Omental fat pad (tissue), 4 donors: ENCODE measurements at places on chromosomes 4 and X. TPM values are rescaled to one million over a fixed set of nuclear protein-coding genes. Genes with fewer than 3 reads are reported as not detected.

DNA sequence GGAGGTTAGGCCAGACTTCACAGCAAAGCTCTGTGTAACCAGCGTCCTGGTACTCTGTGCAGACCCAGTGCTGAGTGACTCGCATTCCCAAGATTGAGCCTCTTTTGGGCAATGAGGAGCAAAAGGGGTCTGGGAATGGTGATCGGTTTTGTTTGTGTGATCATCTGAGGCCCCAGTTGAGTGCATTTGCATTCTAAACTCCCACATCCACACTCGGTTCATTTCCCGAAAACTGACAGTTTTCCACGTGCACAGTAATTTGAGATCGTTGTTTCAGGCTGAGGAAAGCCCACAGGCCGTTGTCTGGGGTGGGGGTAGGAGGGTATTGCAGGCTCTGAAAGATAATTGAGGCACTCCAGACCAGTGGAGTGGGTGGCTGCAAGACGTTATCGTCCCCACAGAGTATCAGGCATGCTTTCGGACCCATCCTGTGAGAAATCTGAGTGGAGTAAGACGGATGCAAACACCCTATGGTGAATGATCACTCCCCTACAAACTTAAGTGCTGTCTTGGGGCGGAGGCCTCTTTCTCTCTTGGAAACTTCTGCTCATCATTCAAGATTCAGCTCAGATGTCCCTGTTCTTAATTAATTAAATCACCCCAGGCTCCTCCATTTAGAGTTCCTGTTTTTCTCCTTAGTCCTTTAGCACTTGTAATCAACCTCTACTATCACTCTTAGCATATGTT, 96.1 kb downstream of the AFF1 start:
- DNase-seq: no peak

DNA sequence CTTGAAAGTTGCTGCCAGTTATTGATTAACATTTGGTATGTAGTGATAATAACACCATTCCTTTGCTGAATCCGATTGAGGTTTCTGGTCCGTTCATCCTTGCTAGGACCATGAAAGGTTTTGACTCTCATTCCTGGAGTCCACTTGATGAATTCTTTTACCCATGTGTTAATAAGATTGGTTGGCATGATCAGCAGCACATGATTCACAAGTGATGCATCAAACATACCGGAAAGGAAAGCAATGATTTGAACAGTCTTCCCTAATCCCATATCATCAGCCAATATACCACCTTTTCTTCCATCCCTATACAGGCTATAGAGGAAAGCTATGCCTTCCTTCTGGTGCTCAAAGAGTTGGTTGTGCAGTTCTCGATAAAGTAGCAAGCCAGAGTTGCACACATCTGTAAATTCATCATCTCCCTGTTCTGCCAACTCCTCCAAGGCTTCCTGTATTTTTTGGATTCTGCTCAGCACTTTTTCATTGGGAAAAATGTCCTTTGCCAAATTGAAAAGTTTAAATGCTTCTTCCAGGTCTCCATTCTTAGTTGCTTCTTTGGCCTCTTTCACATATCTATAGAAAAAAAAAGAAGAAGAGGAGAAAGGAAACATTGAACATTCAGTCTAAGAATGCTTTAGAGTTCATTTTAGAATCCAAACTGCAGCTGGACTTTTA, 26.7 kb downstream of the PIN4 start:
- DNase-seq: no peak

DNA sequence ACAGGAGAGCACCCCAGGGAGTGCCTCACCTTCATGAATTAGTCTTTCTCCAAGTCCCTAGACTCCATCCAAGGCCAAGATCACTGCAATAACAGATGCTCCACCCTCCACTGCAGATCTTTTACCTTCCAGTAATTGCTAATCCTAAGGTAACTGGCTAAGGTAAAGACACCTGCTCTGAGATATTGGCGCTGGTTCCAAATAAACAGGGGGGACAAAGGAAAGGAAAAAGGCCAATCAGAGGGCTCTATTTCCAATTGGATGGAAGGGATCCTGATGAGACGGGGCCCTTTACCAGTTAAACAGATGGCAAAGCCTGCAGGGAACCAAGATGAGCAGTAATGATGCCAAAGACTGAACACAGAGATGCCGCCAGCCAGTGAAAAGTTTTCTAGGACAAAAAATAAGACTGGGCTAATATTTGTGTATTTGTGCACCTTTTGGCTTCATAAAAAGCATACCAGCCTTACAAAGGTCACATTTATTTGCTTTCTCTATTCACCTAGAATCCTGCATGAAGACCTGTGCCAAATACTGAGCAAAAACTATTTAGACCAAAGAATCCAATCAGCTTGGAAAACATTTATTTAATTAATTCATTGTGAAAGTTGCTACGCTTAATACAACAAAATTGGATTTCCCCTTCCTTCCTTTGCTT, 148.5 kb downstream of the PPP3CA start:
- DNase-seq: no peak

DNA sequence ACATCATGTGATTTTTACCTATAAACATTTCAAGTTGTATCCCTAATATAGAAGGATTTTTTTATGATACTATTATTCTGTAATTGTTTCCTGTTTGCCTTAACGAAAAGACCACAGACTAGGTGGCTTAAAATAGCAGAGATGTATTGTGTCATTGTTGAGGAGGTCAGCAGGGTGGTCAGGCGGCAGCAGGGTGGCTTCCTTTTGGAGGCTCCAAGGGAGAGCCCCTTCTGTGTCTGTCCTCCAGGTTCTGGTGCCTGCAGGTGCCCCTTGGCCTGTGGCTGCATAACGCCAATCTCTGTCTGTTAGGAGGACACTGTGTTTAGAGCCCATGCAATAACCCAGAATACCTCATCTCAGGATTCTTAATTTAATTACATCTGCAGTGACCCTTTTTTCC, 118.1 kb downstream of the TBL1X start:
- DNase-seq: no peak

DNA sequence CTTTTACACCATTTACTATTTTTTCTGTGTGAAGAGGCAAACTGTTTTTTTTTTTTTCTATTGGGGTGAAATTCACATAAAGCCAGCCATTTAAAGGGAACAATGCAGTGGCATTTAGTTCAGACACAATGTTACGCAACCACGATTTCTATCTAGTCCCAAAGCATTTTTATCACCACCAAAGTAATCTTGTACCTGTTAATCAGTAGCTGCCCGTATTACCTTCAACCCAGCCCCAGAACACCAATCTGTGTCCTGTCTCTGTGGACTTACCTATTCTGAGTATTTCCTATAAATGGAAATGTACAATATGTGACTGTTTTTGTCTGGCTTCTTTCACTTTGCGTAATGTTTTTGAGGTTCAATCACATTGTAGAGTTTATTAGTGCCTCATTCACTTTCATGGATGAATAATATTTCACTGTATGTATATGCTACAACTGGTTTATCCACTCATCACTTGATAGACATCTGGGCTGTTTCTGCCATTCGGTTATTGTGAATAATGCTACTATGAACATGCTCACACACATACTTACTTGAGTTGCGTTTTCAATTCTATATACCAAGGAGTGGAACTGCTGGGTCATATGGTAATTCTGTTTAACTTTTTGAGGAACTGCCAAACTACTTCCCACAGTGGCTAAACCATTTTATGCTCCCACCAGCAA, 116.2 kb downstream of the CDS1 start:
- no peak for DNase-seq

DNA sequence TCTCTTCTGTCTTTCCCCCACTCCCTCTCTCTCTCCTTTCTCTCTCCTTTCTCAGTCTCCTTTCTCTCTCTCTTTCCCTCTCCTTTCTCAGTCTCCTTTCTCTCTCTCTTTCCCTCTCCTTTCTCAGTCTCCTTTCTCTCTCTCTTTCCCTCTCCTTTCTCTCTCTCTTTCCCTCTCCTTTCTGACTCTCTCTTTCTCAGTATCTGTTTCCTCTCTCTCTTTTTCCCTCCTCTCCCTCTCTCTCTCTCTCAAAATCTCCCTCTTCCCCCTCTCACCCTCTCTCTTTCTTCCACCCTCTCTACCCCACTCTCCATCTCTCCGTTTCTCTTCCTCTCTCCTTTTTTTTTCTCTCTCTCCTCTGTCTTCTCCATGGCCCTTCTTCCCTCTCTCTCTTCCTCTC, 258.8 kb downstream of the ASMT start:
- no peak for DNase-seq

- DNase-seq: no peak
Measured at GRCh38 chrX:17544821-17545220, 169.8 kb downstream of the NHS start.

GRCh38 chrX:136839196-136839595, 41.3 kb downstream of the RBMX start:
- no peak for DNase-seq

GRCh38 chrX:32825009-32825408, 386.3 kb downstream of the DMD start:
- no peak for DNase-seq

- no peak for DNase-seq
Measured at GRCh38 chrX:153681175-153681574, 6.6 kb upstream of the SLC6A8 start.

GRCh38 chr4:113325876-113326615, 276.6 kb downstream of the ANK2 start:
- no peak for DNase-seq

DNA sequence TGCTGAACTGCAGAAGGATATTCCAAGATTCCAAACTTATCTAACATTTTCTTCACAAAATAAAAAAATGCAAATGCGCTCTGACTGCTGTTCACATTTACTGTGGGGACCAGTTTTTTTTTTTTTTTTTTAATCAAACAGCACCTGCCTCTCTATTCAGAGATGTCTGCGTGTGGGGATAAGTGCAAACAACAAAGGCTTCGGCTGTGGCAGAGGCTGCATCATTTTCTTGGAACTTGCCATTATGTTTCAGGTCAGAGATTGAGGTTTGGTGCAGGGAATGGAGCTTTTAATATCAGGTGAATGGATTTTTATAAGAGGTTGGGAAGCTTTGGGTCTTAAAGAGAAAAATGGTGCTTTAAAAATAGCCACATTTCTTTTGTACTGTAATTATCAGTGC, 78.2 kb upstream of the TET2 start:
- DNase-seq: no peak

- no peak for DNase-seq
Measured at GRCh38 chrX:3252744-3253143, 93.7 kb downstream of the MXRA5 start.

DNA sequence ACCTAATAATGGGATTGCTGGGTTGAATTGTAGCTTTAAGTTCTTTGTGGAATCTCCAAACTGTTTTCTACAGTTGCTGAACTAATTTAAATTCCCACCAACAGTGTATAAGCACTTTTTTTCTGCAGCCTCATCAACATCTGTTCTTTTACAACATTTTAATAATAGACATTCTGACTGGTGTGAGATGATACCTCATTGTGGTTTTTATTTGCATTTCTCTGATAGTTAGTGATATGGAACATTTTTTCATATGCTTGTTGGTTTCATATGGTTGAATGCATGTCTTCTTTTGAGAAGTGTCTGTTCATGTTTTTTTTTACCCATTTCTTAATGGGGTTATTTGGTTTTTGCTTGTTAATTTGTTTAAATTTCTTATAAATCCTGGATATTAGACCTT, 1718.9 kb downstream of the C4orf33 start:
- DNase-seq: no peak

GRCh38 chrX:22118161-22118830, 86.2 kb downstream of the PHEX start:
- no peak for DNase-seq

GRCh38 chr4:55561889-55562288, 15.2 kb upstream of the CLOCK start:
- no peak for DNase-seq

The NDP gene
- total RNA-seq: 0.63 TPM

The LDB2 gene
- total RNA-seq: 191 TPM

The CENPVL1 gene
- not detected for total RNA-seq

The KLB gene
- total RNA-seq: 70.9 TPM

The CT45A5 gene
- total RNA-seq: not detected

The ADGRG4 gene
- total RNA-seq: 0.38 TPM

The ELOVL6 gene
- 5.8 TPM for total RNA-seq

The FTHL17 gene
- total RNA-seq: not detected

The GRPR gene
- 0.63 TPM for total RNA-seq

The OSTC gene
- 79.0 TPM for total RNA-seq

The TEC gene
- total RNA-seq: 2.6 TPM
